Nasal cavity respiratory epithelium epithelial cell of viscerocranial mucosa (primary cell): ENCODE measurements at places on chromosomes 4 and X. TPM values are rescaled to one million over a fixed set of nuclear protein-coding genes. Genes with fewer than 3 reads are reported as not detected.

ADH1A gene
- not detected in 2 replicates for total RNA-seq

AR gene
- total RNA-seq = 0.07 TPM in 1 of 2 replicates, not detected in the other

CENPI gene
- 1.1 and 1.7 TPM in 2 replicates for total RNA-seq

TMPRSS11D gene
- 11.0 and 11.3 TPM in 2 replicates for total RNA-seq

ITIH6 gene
- not detected in 2 replicates for total RNA-seq
